ENCODE measurements at places on chromosomes 5 and 9. TPM values are rescaled to one million over a fixed set of nuclear protein-coding genes. Genes with fewer than 3 reads are reported as not detected.

DNA sequence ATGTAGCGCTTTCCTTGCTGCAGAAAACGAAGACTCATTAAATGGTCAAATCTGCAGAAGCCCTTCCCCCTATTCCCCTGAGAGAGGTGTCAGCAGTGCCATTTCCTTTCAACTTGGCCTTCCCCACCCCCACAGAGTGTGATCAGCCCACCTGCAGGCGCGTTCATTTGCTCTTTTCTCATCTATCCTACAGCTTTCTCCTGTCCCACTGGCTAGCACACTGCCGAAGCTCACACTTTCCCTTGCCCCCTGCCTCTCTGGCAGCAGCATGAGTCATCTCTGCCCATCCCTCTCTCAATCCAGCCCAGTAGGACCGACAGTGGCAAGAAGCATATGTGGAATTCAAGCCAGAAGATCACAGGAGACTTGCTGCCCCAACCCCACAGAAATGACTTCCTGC, 213.8 kb downstream of the FAM114A2 start:
- no peak for DNase-seq

DNA sequence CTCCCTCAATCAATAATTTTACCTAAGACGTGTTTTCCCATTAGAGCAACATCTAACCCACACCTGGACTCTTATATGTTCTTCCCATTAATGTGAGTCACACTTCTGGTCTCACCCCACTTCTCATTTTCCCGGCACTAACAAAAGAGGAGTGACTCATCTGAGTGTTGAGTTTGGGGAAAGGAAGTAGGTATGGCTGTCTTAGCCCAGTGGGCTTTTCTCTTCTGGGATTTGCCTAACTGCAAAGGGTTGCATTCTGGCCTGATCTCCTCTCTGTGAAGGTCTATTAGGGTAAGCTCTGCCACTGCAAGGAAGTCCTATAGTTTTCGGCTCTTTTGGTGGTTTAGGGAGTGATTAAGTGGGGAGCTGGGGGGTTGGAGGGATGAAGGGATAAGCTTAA, 195.6 kb downstream of the KIAA0825 start:
- DNase-seq: no peak

DNA sequence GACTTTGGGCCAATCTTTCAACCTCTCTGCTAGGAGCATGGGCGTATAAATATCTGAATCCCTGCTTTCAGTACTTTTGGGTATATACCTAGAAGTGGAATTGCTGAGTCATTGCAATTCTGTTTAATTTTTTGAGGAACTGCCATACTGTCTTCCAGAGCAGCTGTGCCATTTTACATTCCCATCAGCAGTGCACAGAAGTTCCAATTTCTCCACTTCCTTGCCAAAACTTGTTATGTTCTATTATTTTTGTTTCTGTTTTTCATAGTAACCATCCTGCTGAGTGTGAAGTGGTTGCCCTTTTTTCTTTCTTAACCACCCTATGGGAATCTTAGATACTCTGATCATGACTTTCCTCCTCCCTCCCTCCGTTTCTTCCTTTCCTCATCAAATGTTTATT, 11.1 kb upstream of the CCIN start:
- no peak for DNase-seq

FYB1 gene
- 0.66 TPM for polyA plus RNA-seq

Measured in right cardiac atrium (tissue), 5 donors.